ENCODE measurements at places on chromosomes 4 and X. TPM values are rescaled to one million over a fixed set of nuclear protein-coding genes. Genes with fewer than 3 reads are reported as not detected.
A peak's percentile ranks its signal among the peaks of the same experiment; 100 is the strongest.

GRCh38 chrX:19658030-19658429, 142.7 kb upstream of the MAP3K15 start:
- DNase-seq, result peak; percentile 28

DNA sequence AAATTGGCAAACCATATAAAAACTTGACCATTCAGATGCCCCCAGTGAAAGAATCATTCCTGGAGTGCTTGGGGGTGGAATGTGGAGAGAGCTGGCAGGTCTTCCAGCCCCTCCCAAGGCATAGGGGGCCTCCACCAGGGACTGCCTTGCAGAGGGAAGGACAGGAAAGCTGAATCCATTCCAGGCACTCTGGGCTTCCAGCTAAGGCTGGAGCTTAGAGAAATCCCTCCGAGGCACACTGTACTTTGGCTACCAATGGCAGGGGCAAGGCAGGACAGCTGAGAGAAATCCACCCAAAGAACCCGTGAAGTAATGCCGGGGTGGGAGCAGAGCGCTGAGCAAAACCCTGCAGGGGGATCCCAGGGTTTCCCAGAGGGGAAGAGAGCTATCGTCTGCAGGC, 4.0 kb downstream of the CENPU start:
- DNase-seq, result no peak

GRCh38 chr4:80336582-80336981, 1.1 kb downstream of the CFAP299 start:
- peak; percentile 34 for DNase-seq

- DNase-seq, result no peak
Observed at GRCh38 chr4:189809839-189810238, 130.8 kb upstream of the FRG1 start.

GRCh38 chr4:15215109-15215508, 212.7 kb upstream of the C1QTNF7 start:
- DNase-seq, result no peak

- DNase-seq, result no peak
Observed at GRCh38 chr4:40482985-40483647, 146.5 kb downstream of the RBM47 start.

DNA sequence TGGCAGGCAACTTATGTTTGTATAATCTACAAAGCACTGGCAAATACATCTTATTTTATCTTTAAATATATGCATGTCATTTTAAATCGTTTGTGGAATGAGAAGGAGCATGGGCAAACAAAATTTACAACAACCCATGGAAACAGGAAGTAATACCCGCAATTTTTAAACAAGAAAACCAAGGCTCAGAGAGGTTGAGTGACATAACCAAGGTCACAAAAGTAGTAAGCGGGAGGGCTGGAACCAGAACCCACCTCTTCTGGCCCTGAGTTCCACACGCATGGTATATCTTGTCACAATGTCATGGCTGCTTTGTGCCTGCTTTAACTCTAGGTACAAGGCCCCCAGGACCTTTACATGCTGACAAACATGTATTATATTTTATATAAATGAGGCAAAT, 52.9 kb downstream of the SLC7A11 start:
- no peak for DNase-seq

DNA sequence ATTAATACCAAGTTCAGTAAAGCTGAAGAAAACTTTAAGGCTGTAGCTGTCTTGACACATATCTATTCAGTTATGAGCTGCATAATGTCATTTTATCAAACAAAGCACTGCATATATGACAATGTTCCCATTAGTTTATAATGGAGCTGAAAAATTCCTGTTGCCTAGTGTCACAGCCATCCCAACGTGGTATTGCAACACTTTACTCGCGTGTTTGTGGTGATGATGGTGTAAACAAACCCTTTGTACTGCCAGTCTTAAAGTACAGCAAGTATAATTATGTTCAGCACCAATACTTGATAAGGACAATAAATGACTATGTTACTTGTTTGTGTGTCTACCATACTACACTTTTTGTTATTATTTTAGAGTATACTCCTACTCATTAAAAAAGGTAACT, 1415.6 kb upstream of the PCDH7 start:
- DNase-seq, result no peak

- no peak for DNase-seq
Observed at GRCh38 chr4:95248720-95249425, 299.9 kb downstream of the UNC5C start.

- no peak for DNase-seq
Observed at GRCh38 chr4:115973768-115974167, 860.3 kb upstream of the NDST4 start.

DNA sequence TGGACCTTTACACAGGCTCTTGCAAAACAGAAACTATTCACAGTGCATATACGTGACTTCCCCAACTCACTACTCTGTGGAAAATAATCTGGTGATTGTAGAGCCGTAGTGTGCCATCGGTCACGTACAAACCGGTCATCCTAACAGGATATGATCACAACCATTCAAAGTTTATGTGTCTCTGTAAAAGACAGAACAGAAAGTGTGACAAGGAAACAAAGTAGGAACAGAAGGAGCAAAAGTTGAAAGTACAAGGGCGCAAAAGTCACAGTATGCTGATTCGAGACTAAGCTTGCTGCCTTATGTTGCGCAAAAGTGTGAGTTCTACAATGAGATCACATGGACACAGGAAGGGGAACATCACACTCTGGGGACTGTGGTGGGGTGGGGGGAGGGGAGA, 18.6 kb downstream of the MEPE start:
- DNase-seq, result no peak

DNA sequence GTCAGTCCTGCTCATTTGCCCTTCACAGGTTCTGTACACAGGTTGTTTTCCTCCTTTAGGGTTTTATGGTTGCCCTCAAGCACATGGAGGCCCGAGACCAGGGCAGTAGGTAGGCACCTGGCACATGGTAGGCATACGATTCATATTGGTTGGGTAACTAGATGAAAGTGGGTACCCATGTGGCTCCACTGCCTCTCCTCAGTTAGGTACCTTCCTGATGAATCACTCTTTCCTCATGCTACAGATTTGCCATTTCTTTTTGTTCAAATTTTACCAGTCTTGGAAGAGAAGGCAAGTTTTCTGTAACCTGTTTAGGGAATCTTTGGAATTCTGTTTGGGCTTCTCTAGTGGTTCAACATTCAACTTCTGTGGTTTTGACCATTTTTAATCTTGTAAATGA, 121.3 kb downstream of the FHIP1A start:
- DNase-seq, result no peak

GRCh38 chrX:11097933-11098332, 13.2 kb upstream of the HCCS start:
- DNase-seq, result no peak

- no peak for DNase-seq
Observed at GRCh38 chr4:105241451-105241850, 94.8 kb downstream of the TET2 start.

DNA sequence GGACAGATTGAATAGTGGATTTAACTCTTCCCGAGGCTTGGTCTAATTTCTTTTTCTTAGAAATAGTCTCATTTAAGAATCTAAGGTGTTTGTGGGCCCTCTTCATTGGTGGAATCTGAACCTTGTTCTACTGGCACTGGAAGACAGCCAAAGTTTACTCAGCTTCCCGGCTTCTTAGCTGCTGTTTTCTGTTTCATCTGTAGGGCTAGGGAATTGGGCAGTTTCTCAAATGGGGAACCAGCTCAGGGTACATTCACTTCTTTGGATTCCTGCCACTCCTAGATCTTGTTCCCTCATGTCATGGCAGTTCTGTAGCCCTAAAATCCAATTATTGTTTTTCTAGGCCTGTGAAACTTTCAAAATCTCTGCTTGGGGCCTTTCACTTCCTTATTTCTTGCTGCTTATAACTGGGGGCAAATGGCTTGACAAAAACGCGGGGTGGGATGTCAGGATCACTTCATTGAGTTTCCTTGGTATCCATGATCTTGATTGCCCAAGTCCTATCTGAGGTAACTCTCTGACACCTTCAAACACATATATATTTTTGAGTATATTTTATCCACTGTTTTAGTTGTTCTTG, 985.0 kb downstream of the C4orf33 start:
- DNase-seq, result no peak

DNA sequence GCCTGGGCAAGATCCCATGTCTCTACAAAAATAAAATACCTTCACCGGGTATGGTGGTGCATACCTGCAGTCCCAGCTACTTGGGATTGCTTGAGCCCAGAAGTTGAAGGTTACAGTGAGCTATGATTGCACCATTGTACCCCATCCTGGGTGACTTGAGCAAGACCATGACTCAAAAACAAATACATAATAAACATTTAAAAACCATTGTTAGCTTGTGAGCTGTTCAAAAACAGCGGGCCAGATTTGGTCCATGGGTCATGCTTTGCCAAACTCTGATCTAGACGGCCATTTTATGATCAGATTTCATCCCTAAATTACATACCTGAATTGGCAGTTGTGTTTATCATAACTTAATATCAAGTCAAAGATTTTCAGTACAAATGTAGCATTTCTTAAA, 76.0 kb upstream of the GPM6B start:
- DNase-seq, result no peak

GRCh38 chrX:119381349-119381944, 17.7 kb upstream of the SLC25A43 start:
- DNase-seq, result no peak

GRCh38 chr4:118077767-118078105, 43.5 kb downstream of the NDST3 start:
- DNase-seq, result no peak

DNA sequence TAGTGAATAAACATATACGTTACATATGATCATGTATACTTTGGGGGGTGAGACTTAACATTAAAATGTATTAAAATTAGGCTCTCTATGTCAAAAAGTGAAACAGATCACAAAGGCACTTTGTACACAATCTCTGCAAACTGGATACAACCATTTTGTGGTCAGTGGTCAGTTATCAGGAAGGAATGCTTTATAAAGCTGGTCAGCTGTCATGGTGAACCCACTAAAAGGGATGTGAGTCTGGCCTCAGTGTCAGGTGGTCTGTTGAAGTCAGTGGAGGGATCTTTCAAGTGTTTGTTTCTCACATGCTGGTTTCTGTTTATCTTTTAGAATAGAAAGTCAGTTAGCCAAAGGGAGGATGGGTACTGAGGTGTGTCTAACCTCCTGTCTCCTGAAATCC, 875.5 kb upstream of the INTU start:
- no peak for DNase-seq

DNA sequence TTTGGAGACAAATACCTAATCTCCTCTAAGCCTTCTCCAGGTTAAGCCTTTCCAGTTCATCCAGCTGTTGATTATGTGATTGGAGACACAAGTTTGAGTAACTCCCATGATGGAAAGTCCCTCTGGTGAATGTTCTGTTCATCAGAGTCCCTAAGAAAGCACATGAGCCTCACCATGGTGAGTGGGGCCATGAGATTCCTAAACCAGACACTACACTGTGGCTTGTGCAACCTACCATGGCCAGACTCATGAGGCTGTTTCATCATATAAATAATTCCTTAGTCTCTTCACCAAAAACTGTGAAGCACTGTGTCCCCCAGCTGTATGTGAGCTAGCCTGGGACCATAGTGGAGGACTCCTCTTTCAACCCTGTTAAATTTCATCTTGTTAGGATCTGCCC, 14.4 kb downstream of the PKD2 start:
- no peak for DNase-seq

DNA sequence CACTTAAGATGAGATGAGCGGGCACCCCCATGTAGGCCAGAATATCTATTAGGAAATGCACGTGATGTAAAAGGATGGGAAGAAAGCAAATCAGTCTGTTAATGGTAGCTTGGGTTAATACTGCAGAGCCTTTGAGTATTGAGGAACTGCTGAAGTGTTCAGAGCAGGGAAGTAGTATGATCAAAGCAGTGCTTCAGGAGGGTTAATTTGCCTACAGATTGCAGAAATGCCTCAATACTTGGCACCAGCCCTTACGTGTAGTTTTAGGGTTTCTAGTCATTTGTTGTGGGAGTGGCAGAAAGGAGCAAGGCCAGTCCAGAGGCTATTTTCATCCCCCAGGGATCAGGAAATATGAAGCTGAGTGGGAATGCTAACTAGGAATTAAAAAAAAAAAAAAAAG, 19.7 kb downstream of the ZFX start:
- DNase-seq, result no peak

DNA sequence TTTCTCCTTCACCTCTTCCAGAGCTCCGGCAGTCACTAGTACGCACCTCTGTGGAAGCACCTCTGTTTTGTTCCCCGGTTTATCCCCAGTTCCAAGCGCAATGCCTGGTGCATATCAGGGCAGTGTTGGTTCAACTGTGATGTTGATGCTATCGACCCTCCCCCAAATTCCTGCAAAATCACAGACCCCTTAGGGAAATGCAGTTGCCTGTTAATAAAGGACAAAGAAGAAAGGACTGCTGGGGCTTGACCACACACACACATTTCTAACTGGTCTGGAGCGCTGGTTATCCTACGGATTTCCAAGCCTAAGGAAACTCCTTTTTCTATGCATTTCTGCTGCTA, 530 bp upstream of the NMU start:
- DNase-seq, result no peak

DNA sequence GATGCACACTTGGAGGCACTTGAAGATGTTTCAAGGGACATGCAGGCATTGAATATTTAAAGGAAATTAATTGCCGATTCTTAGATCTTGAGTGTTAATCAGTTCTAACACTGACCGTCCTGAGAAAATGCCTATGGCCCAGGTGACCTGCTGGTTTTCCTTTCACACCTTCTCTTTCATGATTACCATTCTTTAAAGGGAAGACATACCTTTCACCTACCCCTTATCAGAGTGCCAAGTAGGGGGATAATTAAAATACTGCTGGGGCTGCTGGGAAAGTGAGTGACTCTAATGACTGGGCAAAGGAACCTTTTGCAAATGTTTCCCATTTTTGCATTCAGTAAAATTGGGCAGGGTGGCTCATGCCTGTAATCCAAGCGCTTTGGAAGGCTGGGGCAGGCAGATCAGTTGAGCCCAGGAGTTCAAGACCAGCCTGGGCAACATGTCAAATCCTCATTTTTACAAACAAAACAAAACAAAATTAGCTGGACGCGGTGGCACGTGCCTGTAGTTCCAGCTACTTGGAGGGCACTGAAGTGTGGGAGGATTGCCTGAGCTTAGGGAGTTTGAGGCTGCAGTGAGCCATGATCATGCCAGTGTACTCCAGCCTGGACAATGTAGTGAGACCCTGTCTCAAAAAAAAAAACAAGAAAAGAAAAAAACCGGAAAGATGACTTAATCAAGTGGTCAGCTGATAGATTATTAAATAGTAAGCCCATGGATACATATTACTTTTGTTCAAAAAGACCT, 44.3 kb downstream of the TMEM131L start:
- DNase-seq, result no peak

GRCh38 chr4:103895876-103896465, 176.2 kb upstream of the TACR3 start:
- DNase-seq, result no peak

GRCh38 chrX:30414144-30414543, 105.0 kb upstream of the NR0B1 start:
- no peak for DNase-seq

The UGT2A1 gene
- total RNA-seq, result not detected

The PDK3 gene
- 14.9 TPM for total RNA-seq

The RS1 gene
- not detected for total RNA-seq

The ARR3 gene
- not detected for total RNA-seq

The RWDD4 gene
- 19.2 TPM for total RNA-seq

The PCDH18 gene
- 2.6 TPM for total RNA-seq

The NIPAL1 gene
- total RNA-seq, result 0.54 TPM

The RBMX2 gene
- 24.3 TPM for total RNA-seq

The FDCSP gene
- total RNA-seq, result 0.97 TPM

The DKK2 gene
- total RNA-seq, result 2.7 TPM

The ZDHHC15 gene
- not detected for total RNA-seq

The TRIML2 gene
- 0.23 TPM for total RNA-seq

The DSPP gene
- total RNA-seq, result not detected

The GABRG1 gene
- not detected for total RNA-seq

The TMEM150C gene
- 0.36 TPM for total RNA-seq

The TBX22 gene
- not detected for total RNA-seq

The F8 gene
- 2.2 TPM for total RNA-seq

The LONRF3 gene
- 2.2 TPM for total RNA-seq
